Activated CD8-positive, alpha-beta memory T cell treated with anti-CD3 and anti-CD28 coated beads for 1 hour (primary cell): ENCODE measurements at places on chromosomes 6 and 20.
A peak's percentile ranks its signal among the peaks of the same experiment; 100 is the strongest.

DNA sequence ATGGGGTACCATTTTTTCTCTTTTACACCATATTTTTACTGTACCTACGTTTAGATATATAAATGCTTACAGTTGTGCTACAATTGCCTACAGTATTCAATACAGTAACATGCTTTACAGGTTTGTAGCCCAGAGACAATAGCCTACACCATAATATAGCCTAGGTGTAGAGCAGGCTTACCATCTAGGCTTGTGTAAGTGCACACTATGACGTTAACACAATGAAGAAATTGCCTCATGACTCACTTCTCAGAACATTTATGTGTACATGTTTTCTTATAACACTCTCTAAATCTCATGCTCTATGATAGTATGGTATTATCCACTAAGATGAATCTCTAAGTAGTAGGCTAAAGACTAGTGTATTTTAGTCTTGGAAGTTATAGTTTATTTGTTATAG, 13.5 kb downstream of the GPR63 start:
- no peak for DNase-seq

DNA sequence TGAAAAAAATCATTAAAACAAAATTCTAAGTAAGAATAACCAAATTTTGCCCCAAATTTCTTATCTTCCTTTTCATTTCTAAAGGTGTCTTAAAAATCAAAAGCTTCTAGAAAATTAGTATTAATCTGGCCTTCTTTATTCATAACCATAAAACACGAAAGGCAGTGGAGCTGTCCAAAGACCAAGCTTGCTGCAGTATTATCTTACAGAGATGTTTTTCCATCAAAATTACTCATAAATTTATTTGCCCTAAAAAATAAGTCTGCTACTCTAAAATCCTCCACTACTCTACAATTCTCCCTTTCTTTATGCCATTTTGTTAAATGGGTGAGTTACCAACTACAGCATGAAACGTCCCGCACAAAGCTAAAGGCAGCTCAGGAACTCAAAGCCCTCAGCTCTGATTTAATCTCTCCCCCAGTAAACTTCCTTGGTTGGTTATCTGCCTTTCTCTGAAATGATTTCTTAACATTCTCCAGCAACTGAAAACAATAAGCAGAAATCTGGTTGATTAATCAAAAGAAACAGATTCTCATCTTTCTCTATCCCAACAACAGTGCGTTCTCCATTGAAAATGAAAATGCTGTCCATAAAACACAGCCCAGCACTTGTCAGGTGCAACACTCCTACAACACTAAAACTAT, 2.1 kb downstream of the USP49 start:
- DNase-seq = no peak

- no peak for DNase-seq
Measured at GRCh38 chr6:1390133-1390945, 963 bp downstream of the FOXF2 start.

DNA sequence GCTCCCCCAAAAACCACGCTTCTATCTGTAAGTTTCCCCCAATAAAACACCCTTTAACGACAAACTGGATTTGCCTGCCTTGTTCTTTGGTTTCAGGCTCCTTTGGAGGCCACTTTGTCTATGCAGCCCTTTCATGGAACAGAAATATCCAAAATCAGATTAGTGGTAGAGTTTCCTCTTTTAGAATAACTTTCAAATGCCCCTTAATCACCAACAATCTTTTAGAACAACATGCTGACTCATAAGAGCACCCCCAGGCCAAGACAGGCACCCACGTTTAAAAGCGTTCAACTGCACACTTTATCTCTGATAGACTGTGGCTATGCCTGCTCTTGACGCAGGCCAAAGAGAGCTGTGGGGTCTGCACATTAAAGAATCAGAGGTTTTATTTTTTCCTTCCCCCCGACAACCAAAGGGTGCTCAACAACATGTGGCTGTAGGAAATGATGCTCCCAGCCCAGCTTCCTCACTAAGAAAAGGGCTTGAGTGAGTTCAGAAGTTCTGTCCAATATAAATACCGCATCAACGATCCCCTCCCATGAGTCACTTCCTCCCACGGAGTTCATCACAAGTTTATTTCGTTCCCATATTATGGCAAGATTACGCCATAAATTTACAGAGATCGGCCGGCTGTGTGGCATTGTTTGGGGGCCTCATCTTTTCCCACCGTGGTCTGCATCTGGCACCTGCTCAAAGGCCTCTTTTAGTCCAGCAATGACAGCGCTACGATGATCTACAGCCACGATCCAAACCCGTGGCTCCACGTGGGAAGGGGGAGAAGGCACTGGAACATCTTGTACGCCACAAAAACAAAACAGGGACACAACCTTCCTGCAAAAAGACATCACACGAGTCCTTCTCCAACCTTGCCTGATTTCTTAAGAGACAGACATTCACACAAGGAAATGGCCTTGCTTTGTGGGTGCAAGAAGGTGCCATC, 88.8 kb upstream of the NFATC2 start:
- no peak for DNase-seq

- no peak for DNase-seq
Measured at GRCh38 chr20:11204926-11205768, 531.3 kb upstream of the JAG1 start.

DNA sequence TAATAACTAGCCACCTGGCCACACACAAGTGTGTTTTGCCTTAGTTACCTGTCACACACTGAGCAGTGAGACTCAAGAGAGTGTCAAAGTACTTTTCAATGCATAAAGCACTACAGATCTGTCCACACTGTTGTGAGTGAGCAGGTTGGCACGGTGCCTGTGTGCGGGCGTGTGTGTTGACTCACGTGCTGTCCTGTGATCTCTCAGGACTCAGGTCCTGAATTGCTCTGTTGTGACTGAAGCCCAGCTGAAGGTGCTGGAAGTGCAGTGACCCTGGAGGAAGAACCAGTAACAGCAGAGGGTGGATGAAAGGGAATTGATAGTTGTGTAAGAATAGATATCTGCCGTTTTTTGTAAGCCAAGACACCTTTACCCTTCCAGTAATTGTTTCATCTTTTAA, 18.3 kb downstream of the SLC16A10 start:
- DNase-seq = no peak

DNA sequence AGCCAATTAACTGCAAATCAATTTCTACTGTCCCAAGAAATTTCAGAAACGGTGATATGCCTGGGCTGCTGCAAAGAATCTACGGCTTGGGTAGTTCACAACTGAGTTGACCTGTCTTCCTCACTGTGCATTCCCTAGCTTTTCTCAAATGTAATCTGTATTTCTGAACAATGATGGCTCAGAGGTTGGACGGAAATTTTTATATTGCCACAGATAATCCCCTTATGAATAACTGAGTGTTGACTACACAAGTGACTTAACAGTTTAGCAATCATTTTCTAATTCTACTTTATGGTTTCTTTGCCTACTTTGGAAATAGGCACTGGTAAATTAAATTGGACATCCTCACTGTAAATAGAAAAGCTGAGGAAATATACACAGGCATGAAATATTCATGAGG, 94.5 kb downstream of the ARHGAP18 start:
- DNase-seq = no peak

- DNase-seq = no peak
Measured at GRCh38 chr6:116409756-116410155, 39.0 kb downstream of the DSE start.

- no peak for DNase-seq
Measured at GRCh38 chr6:70176842-70177550, 125.9 kb downstream of the COL9A1 start.

- no peak for DNase-seq
Measured at GRCh38 chr6:111553580-111553979, 52.1 kb downstream of the TRAF3IP2 start.

DNA sequence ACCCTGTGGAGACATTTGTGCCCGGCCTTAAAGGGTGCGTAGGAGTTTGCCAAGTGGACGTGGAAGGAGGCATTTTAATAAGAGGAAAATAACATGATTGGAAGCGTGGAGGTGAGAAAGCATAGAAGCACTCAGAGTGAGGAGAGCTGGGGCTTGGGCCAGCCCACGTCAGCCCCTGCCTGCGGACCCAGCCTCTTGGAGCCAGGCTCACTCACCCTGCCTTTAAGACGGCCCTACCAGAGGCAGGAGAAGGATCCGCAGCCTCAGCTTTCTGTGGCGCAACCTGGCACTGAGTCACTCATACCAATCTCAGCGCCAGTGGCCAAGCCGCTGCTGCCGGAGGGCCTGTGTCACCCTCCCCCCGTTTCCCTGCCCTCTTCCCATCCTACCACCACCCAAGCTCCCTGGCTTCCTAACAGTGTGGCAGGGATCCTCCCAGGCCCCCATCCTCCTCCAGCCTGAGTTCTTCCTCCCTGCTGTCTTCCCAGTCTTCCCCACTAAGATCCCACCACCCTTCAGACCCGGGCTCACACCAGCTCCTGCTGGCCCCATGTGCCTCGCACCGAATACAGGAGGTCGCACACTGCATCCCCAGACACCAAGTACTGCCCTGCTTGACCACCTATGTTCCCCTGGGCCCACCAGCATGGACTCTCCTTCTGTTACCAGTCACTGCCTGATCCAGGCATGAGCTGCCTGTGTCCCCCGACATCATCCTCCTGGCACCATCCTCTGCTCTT, 285.2 kb downstream of the UST start:
- DNase-seq = no peak

DNA sequence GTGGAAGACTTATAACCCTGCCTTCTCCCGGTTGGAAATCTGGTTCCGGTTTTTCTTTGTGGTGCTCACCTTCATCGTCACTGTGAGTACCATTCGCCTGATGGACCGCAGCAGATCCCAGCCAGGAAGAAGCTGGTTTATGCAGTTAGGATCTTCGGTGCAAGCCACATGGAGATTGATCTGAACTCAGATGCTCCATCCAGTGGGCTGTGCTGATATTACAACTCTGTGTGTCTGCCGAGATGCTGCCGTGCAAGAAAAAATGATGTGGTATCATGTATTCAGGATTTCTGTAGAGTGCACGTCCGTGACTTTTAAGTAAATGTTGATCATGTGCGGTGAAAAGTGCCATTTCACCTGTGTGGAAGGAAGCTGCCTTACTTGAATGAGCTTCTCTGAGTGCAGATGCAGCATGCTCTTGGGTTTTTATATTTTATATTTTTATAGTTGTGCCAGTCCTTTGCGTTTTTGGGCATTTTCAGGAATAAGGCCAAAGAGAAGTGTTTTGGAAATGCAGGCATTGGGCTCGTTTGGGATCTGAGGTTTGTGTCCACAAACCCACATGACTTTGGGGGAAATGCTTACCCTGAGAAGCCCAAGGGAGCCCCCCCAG, 39.2 kb downstream of the DYNLT1 start:
- DNase-seq = peak; percentile 27

DNA sequence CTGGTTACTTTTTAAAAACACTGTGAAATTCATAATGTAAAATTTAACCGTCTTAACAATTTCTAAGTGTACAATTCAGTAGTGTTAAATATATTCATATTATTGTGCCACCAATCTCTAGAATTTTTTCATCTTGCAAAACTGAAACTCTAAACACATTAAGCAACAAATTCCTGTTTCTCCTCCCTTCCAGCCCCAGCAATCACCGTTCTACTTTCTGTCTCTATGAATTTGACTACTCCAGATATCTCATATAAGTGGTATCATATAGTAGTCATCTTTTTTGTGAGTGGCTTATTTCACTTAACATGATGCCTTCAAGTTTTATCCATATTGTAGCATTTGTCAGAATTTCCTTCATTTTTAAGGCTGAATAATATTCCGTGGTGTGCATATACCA, 44.7 kb downstream of the RSPH3 start:
- DNase-seq = no peak

- no peak for DNase-seq
Measured at GRCh38 chr6:154167126-154167525, 128.1 kb downstream of the OPRM1 start.

- DNase-seq = no peak
Measured at GRCh38 chr6:117072134-117072533, 193.2 kb upstream of the VGLL2 start.

- no peak for DNase-seq
Measured at GRCh38 chr6:40258531-40258930, 324.3 kb upstream of the MOCS1 start.

DNA sequence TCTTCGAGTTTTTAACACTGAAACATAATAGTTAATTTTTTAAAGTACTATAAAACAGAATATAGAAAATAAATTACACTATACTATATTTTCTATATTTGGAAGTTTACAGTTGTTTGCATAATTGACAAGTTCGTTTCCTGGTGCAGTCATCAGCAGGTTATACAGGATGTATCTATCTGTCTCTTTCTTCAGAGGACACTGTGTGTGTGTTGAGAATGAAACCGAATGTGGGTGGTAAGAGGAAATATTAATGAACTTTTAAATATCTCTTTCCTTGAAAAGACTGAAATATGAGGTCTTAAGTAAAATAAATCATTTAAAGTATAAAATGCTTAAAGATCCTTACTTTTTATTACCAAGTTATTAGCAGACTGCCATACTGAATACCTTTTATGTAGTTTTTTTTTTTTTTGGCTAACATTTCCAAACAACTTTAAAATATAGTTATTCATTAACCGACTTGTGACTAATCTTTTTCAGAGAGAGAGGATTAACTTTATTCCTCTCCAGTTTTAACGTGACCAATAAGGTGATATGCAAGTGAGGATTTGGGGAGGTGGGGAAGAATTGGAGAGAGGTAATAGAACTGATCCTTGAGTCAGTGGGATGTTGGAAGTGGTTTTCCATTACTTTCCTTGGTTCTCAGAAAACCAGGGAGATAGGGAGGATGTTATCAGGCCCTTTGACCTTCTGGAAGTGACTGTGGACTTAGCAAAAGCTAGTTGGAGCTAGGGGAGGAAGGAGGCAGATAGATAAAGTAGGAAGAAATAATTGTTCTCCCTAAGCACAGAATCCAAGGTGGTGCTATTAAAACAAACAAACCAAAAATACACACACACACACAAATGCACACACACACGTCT, 380.0 kb upstream of the FLRT3 start:
- DNase-seq = no peak

- DNase-seq = no peak
Measured at GRCh38 chr6:79737172-79737571, 106.0 kb downstream of the SH3BGRL2 start.

DNA sequence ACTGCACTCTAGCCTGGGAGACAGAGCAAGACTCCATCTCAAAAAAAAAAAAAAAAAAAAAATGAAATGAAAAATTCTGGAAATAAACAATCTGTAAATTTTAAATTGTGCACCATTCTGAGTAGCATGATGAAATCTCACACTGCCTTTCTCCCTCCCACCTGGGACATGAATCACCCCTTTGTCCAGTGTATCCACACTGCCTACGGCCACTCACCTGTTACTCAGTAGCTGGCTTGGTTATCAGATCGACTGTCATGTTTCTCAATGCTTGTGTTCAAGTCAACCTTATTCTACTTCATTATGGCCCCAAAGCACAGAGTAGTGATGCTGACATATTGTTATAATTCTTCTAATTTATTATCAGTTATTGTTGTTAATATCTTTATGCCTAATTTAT, 58.7 kb upstream of the MTHFD1L start:
- no peak for DNase-seq

DNA sequence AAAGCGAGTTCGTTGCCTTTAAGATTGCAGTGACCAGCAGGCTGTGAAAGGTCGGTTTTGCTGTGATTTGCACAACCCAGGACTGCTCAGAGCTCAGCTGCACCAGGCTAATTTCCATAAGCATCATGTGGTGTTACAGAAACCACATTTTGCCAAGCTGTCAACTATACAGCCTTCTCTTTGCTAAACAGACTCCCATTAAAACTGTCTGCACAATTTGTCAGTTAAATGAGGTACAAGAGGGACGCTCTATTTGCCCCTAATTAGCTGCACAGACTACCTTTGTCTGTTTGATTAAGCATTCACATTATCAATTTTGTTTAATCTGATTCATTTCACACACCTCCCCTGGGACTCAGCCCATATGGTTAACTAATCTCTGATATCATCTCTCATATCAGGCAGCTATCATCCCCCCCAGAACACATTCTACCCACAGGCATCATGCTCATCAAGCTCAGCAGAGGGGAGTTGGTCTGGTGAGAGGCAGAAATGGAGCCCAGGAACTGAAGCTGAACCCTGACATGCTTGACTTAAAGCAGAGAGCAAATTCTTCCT, 62.1 kb downstream of the OLIG3 start:
- no peak for DNase-seq
